Foreskin keratinocyte (primary cell): ENCODE measurements at places on chromosomes 4 and X.

- no peak for DNase-seq
Measured at GRCh38 chrX:6599230-6599860, 64.4 kb upstream of the VCX3A start.

- DNase-seq: peak; percentile 65
Measured at GRCh38 chr4:123833171-123833643, 436.6 kb downstream of the SPRY1 start.

- DNase-seq: no peak
Measured at GRCh38 chr4:162241857-162242256, 78.1 kb upstream of the FSTL5 start.

DNA sequence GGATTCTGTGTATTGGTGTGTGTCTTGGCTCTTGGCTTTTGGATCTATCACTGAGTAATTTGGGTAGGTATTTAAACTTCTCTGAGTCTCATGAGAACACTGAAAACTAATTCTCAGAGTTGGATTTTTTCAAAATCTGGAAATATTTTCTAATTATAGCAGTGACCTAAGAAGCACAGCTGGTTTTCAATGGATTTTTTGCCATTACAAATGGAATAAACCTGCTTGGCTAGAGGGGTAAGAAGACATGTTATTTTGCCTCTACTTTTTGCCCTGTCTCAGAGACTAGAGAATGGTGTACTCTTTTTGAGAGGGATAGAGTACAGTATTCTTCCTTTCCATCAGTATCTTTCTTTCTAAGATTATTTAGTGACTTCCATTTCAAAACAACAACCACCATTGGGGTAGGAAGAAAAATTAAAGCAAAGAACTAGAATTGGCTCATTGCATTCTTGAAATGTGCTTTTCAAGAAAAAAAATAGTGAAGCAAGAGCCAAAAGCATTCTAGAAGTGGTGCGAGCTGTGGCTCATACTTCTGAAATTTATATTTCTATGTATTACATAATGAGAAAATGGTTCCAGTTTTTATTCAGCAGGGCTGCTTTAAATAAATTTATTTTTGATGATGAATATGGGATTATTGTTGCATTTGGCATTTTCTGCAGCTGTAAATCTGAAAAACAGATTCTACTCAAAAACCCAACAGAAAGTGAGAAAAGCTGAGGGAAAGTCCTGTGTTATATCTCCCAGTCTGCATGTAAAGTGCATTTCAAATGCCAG is 850.2 kb upstream of the SLIT2 start:
- DNase-seq: no peak

GRCh38 chr4:13981499-13981898 is 354.0 kb upstream of the BOD1L1 start:
- no peak for DNase-seq

GRCh38 chr4:6909970-6910339 is 329 bp downstream of the TBC1D14 start:
- DNase-seq: no peak
